ENCODE measurements at places on chromosomes 2 and 18.

GRCh38 chr18:58928386-58928785, 63.7 kb downstream of the ZNF532 start:
- no peak for DNase-seq

- DNase-seq, result no peak
Observed at GRCh38 chr2:154457286-154457685, 241.2 kb upstream of the KCNJ3 start.

GRCh38 chr18:62919109-62919838, 203.9 kb downstream of the PHLPP1 start:
- peak; percentile 73 for DNase-seq

GRCh38 chr2:32061973-32062861, 1.1 kb upstream of the SPAST start:
- peak; percentile 54 for DNase-seq

GRCh38 chr2:160405077-160405867, 88.3 kb downstream of the RBMS1 start:
- DNase-seq, result no peak

GRCh38 chr18:45686891-45687611, 36.9 kb upstream of the SLC14A1 start:
- no peak for DNase-seq

GRCh38 chr2:199602271-199602895, 144.6 kb upstream of the SATB2 start:
- peak; percentile 75 for DNase-seq

- DNase-seq, result no peak
Observed at GRCh38 chr2:74003494-74004211, 18.9 kb downstream of the TET3 start.

DNA sequence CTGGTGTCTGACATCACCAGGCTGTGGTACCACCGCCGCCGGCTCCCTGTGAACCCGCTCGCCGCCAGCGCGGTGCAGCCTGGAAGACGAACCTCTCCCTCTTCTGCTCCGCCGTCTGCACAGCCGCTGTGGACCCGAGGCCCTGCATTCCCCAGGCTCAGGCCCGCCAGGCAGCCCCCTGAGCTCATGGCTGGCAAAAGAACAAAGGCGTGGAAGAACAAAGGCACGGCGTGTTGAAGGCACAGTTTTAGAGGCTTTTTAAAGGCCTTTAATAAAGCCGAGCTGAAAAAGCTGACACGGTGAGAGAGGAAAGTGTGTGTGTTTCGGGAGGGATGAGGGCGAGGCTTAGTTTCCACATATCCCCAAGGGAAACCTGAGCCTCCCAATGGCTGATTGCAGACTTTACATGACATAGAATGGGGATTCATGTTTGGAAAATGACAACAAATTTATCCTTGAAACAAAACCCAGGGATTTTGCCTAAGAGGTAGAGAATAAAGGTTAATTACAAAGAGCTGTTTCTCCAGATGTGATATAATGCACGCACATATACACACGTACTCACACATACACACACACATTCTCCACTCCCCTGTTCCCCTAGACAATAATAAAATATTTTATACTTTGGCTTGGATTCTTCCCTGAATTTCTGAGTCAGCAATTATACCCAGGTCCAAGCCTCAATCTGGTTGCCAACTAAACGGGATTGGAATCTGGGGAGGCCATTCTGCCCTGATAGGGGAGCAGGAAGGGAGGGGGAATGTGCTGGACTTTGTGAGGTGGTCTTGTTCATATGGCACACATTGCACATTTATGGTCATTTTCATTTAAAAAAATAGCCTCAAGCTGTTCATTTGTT, 39.7 kb downstream of the RFX8 start:
- DNase-seq, result no peak

GRCh38 chr18:34965108-34965507, 76.1 kb upstream of the MAPRE2 start:
- DNase-seq, result peak; percentile 32

- DNase-seq, result no peak
Observed at GRCh38 chr2:58019229-58019628, 27.4 kb upstream of the VRK2 start.

DNA sequence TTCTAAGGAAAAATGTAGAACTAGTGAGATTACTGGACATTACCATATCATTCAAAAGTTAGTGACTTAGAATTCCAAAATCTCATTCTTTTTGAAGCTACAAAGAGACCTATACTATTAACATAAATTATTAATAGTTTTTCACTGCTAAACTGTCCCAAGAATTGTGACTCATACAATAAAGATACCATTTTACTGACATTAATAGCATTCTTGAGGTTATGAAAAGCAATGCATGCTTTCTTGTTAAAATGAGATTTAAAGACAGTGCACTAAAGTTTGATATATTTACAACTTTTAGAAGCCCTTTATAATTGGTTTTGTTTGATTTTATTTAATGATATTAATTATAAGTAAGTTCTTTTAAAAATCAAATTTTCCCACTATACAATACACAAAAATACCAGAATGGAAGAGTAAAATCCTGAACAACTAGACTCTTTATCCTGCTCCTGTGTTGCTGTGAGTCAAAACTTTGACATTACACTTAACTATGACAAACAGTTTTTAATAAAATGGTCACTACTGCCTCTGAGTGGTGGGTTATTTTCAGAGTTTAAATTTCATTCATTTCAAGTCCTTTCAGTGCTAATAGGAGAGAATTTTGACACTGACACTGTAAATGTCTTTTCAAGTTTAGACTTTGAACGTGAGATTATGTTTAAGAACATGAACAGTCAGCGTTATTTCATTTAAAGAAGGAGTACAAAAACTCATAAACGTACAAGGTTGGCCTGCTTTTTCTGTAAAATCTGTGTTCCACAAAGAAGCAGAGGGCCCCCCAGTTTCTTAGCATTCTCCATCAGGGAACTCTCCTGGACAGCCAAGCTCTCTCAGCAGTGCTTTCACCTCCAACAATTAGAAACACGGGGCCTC, 54.5 kb downstream of the FAM124B start:
- no peak for DNase-seq

GRCh38 chr2:211367711-211368110, 811.3 kb downstream of the CPS1 start:
- DNase-seq, result no peak

GRCh38 chr2:202375033-202375608, 1.0 kb upstream of the BMPR2 start:
- peak; percentile 48 for DNase-seq

GRCh38 chr2:173869244-173870229, 95.6 kb downstream of the SP3 start:
- DNase-seq, result no peak

GRCh38 chr2:81996332-81996731, 1691.8 kb upstream of the LRRTM1 start:
- no peak for DNase-seq

- DNase-seq, result no peak
Observed at GRCh38 chr18:51516478-51517038, 319.1 kb upstream of the MEX3C start.

- no peak for DNase-seq
Observed at GRCh38 chr2:238091436-238092060, 8.6 kb upstream of the ESPNL start.

DNA sequence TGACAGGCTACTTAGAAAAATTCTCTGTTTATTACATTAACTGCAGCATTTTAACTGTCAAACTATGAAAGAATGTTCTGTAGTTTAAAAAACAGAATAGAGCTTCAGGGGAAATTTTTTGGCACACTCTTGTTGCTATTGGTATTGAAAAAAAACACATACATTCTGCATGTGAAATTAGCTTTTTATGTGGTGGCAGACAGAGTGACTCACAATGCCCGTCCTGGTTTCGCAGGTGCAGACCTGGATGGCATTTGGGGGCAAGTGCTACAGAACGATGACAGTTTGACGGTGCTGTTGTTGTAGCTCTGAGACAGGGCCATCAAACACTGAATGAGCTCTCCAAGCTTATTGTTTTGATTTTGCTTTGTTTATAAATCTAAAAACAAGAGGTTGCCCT, 105.0 kb upstream of the MAP3K20 start:
- no peak for DNase-seq

- DNase-seq, result no peak
Observed at GRCh38 chr2:110140401-110140800, 24.8 kb upstream of the MALL start.

DNA sequence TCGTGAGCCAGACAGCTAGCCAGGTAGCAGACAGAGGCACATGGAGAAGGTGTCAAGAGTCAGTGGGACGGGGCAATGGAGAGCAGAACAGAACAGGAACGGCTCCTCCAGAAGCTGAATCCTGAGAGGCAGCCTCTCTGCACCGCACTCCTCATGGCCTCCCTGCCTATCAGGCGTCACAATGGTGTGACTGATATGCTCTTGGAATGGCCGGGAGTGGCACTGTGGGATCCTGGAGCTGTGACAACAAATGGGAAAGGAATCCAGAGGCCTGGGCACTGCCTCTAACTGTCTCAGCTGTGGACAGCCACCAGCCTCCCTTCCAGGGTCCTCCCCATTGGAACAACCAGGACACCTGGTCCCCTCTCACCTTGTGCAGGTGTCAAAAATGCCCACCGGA, 89.1 kb upstream of the ID2 start:
- DNase-seq, result no peak

DNA sequence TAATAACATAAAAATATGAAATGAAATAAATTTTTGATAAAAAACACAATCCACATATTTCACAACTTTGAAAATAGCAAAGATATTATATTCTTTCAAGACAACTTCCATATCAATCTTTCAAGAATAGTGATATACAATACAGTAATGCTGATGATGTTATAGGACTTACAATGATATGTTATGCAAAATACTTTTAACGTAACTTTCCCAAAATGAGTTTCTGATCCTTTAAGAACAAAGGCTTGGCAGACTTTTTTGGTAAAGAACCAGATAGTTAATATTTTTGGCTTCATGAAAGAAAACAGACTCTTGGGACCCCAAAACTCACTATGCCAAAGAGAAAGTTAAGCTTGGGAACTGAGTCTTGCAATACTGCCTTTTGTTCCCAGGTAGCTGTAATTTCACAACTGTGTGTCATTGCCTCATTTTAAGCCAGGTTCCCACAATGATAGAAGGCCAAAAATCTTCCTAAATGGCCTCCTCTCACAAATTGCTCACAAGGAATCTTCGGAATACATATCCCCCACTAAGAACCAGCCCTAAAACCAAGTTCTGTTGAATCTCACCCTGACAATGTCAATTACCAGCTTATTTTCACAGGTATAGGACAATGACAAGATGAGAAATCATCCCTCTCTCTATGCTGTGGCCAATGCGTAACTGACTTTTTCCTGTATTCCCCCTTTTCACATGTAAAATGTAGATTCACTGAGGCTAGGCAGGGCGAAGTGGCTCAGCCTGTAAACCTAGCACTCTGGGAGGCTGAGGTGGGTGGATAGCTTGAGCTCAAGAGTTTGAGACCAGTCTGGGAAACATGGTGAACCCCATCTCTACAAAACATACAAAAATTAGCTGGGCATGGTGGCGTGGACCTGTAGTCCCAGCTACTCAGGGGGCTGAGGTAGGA, 54.8 kb upstream of the STRN start:
- no peak for DNase-seq

GRCh38 chr2:13227578-13227977, 510.8 kb downstream of the TRIB2 start:
- no peak for DNase-seq

DNA sequence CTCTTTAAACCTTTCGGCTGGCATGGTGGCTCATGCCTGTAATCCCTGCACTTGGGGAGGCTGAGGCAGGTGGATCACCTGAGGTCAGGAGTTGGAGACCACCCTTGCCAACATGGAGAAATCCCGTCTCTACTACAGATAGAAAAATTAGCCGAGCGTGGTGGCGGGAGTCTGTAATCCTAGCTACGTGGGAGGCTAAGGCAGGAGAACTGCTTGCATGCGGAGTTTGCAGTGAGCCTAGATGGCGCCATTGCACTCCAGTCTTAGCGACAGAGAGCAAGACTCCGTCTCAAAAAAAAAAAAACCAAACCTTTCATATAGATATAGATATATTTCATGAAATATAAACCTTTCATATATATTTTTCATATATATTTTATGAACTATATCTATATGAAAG, 864.7 kb downstream of the TRIB2 start:
- no peak for DNase-seq

DNA sequence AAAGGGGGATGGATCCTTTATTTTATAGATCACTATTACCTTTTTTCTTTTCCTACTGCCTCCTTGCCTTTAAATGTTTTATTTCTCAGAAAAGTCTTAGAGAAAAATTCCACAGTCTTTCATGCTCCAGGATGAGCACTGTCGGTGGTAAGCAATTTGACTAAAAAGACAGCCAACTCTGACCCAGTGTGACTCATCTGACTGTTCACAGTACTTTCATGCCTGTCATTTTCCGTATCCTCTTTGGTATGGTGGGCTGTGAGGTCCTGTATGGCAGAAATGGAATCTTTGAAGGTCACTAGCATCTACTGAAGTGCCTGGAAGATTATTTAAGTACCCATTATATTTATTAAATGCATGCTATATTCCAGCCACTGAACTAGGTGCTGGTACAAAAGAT, 2.1 kb upstream of the RFTN2 start:
- no peak for DNase-seq

- DNase-seq, result no peak
Observed at GRCh38 chr2:241867776-241868420, 1.6 kb upstream of the RTP5 start.

DNA sequence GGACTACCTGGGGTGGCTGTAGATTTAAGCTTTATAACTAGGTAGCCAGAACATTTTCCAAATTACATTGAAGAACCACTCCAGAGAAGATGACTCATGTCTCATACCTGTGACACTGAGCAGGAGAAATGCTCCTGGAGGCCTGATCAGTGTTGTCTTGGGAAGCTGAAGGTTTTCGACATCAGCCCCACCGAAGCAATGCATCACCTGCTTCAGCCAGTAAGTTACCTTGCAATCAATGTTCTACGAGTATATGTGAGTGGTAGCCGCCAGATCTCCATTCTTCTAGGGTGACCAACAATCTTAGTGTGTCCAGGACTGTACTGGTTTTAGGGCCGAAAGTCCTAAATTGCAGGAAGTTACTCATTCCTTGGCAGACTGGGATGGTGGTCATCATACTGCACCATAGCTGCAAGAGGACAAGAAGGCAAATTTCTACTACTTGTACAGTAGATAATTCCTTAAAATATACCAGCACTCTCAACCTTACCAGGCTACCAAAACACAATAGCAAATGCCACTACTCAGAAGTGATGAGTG, 109.3 kb upstream of the LINC00305 start:
- no peak for DNase-seq

- DNase-seq, result no peak
Observed at GRCh38 chr2:68060652-68061051, 2.2 kb downstream of the C1D start.

DNA sequence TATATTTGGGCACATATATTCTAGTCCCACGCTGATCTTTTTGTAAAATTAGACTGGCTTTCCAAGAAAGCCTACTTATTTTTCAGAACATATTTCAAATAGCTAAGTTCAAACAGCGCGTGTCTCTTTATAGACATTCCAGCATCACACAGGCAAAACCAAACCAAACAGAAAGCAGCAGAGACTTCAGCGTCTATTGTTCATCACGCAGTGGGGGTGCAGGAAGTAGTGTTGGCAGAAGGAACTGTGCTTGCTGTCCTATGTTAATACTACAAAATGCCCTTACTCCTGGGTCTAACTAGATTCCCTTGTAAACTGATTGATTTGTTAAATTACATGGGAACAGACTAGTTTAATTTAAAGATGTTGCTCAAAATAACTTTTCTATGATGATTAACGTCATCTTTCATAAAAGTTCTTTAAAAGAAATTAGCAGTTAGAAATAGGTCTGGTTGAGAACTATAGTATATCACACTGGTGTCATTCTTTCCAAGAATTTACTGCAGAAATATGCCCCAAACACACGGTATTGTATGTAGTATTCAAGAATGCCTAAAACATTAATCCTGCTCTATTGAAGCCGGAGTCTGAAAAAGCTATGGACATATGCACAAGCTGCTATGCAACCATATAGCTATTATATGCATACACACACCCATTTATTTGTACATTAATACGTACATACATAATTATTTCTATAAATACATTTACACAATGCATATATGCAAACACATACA, 436.3 kb downstream of the CBLN2 start:
- peak; percentile 60 for DNase-seq
